Common myeloid progenitor, CD34-positive (primary cell): ENCODE measurements at places on chromosomes 3 and 15.

DNA sequence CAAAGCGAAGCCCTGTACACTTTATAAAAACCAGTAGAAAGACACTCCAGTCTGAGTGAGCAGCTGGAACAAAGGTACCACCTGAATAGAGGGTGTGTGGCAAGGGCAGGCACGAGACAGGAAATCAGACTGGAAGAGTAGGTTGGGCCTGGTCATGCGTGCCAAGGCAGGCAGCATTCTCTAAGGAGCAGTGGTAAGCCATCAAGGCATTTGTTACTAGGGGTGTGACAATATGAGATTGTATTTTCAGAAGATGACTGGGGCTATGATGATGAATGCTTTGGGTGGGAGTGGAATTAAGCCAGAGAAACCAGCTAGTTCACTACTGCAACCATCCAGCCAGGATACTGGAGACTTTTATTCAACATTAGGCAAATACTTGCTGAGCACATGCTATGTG lies 5.0 kb downstream of the JMJD7 start:
- no peaks in the 10 kb centered on the region for H3K4me1 ChIP-seq
- H3K27ac ChIP-seq: no peak overlapping the region
- H3K4me3 ChIP-seq: no peak overlapping the region

DNA sequence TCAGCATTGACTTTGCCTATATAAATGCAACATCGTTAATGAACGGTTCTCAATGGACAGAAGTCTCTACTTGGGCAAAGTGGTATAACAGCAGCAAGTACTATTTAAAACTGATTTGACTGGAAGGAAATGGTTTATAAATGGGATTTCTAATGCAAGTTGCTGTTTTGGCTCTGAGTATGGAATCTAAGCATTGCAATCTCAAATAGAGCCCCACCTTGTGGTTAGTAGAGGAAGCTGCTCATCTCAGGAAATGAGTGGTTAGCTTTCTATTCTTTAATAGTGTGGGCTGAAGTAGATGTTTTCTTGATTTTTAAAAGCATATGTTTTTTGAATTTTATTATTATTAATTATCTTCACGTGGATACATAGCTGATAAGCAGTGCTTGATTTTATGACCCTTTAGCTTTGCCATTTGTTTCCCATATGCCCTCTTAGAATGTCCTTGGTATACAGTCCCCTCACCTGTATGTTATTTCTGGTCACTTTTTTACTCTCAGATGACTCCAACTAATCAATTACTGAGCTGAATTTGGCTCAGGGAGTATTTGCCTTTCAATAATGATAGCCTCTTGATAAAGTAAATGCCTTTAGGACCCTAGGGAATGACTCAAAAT lies 67.1 kb downstream of the OXSM start:
- no peaks in the 10 kb centered on the region for H3K36me3 ChIP-seq
- H3K4me1 ChIP-seq: no peaks in the 10 kb centered on the region
- H3K27me3 ChIP-seq: no peaks in the 10 kb centered on the region
- H3K27ac ChIP-seq: no peak overlapping the region
- DNase-seq: peak; percentile 69

- no peak overlapping the region for H3K27ac ChIP-seq
- no peak overlapping the region for H3K4me3 ChIP-seq
- peaks cover 30% of the 10 kb centered on the region for H3K4me1 ChIP-seq
- H3K27me3 ChIP-seq: no peaks in the 10 kb centered on the region
- no peak for DNase-seq
- no peaks in the 10 kb centered on the region for H3K36me3 ChIP-seq
Measured at GRCh38 chr15:82875411-82876003, 66.1 kb downstream of the WHAMM start.

GRCh38 chr3:57382933-57383332 lies 90.4 kb upstream of the ASB14 start:
- no peaks in the 10 kb centered on the region for H3K27me3 ChIP-seq
- H3K27ac ChIP-seq: no peak overlapping the region
- H3K4me1 ChIP-seq: peaks cover 5% of the 10 kb centered on the region
- H3K36me3 ChIP-seq: no peaks in the 10 kb centered on the region

GRCh38 chr3:28590216-28590615 lies 241.6 kb upstream of the AZI2 start:
- no peak overlapping the region for H3K27ac ChIP-seq
- no peak for DNase-seq
- H3K27me3 ChIP-seq: no peaks in the 10 kb centered on the region
- no peak overlapping the region for H3K4me3 ChIP-seq

- no peak overlapping the region for H3K4me3 ChIP-seq
- peaks cover 9% of the 10 kb centered on the region for H3K36me3 ChIP-seq
- DNase-seq: no peak
- no peak overlapping the region for H3K27ac ChIP-seq
- no peaks in the 10 kb centered on the region for H3K27me3 ChIP-seq
- H3K4me1 ChIP-seq: no peaks in the 10 kb centered on the region
Measured at GRCh38 chr3:183959214-183959613, 58.5 kb downstream of the ABCC5 start.

- H3K27ac ChIP-seq: peak overlapping the region; percentile 90
- peak overlapping the region; percentile 94 for H3K4me3 ChIP-seq
- no peak for DNase-seq
Measured at GRCh38 chr15:58987036-58987435, 427 bp upstream of the RNF111 start.

DNA sequence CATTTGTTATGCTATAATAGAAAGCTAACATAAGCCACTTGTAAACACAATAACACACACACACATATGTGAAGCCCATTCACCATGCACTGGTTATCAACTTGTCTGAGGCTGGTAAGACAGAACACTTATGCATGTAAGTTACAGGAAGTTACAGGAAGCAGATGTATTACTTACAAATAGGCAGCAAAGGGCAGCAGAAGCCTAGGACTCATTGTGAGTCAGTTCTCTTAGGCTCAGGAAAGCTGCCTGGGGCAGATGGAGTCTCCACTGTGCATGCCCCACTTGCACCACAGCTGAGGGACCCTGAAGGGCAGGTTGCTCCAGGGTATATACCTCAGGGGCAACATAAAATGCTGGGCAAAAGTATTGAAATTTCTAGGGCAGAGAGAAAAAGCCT lies 748.8 kb upstream of the CCDC54 start:
- DNase-seq: peak; percentile 75
- H3K36me3 ChIP-seq: no peaks in the 10 kb centered on the region
- no peaks in the 10 kb centered on the region for H3K27me3 ChIP-seq

DNA sequence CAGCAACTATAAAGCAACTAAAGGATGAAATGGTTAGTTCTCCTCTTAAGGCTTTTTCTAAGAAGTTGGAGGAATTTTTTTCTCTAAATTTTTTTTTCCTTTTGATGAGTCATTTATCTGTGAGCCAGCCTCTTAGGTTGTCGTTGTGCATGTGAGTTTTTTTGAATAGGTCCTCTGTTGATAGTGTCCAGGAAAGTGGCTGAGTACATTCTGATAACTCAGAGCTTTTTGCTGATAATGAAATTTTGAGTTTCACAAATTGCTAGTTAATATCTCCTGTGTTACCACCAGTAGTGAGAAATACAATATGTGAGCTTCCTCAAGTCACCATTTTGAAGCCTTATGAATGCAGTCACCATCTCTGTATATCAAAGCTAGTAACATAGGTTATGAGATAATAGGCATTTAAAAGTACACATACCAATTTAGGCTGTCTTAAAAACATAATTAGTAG lies 7.1 kb upstream of the LXN start:
- DNase-seq: peak; percentile 19
- peaks cover 2% of the 10 kb centered on the region for H3K36me3 ChIP-seq
- no peaks in the 10 kb centered on the region for H3K4me1 ChIP-seq
- no peak overlapping the region for H3K4me3 ChIP-seq
- H3K27me3 ChIP-seq: no peaks in the 10 kb centered on the region

DNA sequence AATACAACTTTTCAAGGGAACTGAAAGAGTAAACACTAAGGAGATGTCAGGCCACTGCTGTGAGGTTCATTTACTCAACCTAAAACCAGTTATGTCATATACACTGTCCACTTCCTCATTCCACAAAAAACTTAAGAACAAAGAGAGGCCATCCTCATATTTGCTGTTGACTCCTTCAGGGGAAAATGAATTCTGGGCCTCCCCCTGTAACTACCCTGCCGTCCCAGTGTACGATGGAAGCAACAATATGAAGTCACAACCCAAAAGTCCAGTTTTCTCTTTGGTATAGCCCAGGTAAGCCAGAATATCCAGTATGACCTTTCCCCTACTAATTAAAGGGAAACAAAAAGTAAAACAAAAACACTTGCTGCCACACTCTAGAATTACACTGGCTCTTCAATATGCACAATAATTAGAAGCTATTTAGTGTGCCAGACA lies 16.2 kb downstream of the CEP152 start:
- DNase-seq: peak; percentile 66
- H3K4me1 ChIP-seq: peaks cover 24% of the 10 kb centered on the region
- peak overlapping the region; percentile 21 for H3K27ac ChIP-seq

- peaks cover 3% of the 10 kb centered on the region for H3K4me1 ChIP-seq
- no peak overlapping the region for H3K27ac ChIP-seq
- DNase-seq: peak; percentile 15
- no peaks in the 10 kb centered on the region for H3K27me3 ChIP-seq
- no peak overlapping the region for H3K4me3 ChIP-seq
Measured at GRCh38 chr15:32866454-32867312, 148.9 kb downstream of the GREM1 start.

DNA sequence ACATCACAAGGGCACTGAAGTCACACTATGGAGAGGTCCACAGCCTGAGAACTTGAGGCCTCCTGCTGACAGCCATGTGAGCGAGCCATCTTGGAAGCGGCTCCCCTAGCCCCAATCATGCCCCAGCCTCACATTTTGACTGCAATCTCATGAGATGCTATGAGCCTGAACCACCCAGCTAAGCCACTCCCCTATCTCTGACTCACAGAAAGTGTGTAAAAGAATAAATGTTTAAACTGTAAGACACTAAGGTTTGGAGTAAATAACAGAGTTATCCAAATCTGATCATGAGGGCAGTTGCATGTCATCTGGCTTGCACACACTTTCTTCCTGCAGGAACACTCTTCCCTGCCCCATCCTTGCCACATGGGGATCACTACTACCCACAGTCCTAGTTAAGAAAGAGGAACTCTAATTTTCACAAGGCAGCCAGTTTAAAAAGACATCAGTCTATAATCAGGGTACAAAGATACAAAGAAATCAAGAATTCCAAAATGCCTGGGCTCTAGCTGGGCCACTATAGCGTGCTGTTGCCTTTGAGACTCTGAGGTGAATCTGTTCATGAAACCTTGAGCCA lies 494.2 kb downstream of the FOXP1 start:
- peaks cover 3% of the 10 kb centered on the region for H3K4me1 ChIP-seq
- H3K36me3 ChIP-seq: peaks cover 4% of the 10 kb centered on the region
- no peak overlapping the region for H3K27ac ChIP-seq

- H3K4me3 ChIP-seq: peak overlapping the region; percentile 49
- H3K36me3 ChIP-seq: no peaks in the 10 kb centered on the region
- DNase-seq: peak; percentile 64
- H3K27ac ChIP-seq: no peak overlapping the region
- peaks cover 24% of the 10 kb centered on the region for H3K4me1 ChIP-seq
- H3K27me3 ChIP-seq: no peaks in the 10 kb centered on the region
Measured at GRCh38 chr15:38378161-38378560, 75.8 kb upstream of the FAM98B start.

DNA sequence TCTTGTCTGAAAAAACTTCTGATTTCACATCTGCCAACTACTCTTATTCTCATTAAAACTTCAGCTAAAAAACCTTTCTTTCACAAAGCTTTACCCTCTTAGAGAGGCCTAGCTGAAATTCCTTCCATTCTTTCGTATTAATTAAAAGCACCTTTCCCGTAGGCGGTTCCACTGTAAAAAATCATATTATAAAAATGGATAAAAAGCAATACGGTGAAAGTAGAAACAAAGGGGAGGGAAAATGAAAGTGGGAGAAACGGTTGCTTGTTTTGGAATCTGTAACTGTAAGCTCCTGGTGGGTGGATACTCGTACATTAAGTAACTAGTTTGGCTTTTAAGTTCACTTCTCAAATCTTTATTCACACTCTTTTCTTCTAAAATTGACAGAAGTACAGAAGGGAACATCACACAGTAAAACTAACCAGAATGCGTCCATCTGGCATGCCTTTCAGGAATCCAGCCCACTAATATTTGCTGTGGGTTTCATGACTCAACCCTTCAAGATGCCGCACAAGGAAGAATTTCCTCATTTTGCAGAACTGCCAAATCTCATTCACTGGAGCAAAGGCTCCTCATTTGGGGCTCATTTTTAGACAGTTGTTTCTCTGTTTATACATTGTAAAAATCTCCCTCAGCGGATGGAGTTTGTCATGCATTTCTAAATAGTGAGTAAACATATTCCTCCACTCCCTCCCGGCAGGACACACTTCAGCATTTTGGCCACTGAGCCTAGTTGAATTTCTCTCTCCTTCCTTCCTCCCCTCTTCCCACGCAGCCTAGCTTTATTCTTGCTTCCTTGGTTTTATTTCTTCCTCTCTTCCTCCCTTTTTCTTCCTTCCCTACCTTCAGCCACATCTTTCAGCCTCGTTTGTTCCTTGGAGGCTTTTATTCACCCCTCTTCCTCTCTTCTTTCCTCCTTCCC lies 419.5 kb upstream of the NAALADL2 start:
- DNase-seq: peak; percentile 90
- H3K4me1 ChIP-seq: peaks cover 37% of the 10 kb centered on the region
- H3K27ac ChIP-seq: peak overlapping the region; percentile 94
- peak overlapping the region; percentile 86 for H3K4me3 ChIP-seq

DNA sequence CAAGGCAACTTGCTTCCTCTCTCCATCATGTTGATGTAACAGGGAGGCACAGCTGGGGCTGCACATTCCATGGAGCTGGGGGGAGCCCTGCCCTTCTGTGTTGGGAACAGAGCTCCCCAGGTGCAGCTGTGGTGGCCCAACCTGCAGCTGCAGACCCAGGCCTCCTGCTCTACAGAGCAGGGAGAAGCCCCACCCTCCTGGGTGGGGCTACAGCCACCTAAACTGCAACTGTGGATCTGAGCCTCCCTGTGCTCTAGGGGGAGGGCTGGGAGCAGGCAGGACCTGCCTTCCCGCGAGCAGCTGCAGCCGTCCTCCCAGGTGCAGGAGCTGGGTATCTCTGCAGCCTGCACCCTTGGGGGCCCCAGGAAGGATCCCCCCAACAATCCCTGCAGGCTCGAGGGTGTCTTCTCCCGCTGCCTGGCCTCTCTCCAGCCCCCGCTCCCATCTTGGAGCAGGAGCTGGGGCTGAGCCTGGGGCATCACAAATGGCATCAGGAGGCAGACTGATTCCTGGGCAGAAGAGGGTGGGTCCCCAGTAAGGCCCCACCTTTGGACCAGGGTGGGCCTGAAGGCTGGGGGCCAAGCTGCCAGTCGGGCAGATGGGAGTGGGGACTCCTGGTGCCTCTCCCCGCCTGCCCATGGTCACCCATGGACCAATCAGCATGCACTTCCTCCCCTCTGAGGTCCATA lies 7.4 kb downstream of the LRRC58 start:
- no peaks in the 10 kb centered on the region for H3K27me3 ChIP-seq
- H3K27ac ChIP-seq: no peak overlapping the region
- DNase-seq: no peak
- H3K4me3 ChIP-seq: no peak overlapping the region
- peaks cover 37% of the 10 kb centered on the region for H3K36me3 ChIP-seq
